ENCODE measurements at places on chromosomes 13 and 19.

- no peak for DNase-seq
Observed at GRCh38 chr13:49545661-49546060, 39.7 kb downstream of the RCBTB1 start.

- no peak for DNase-seq
Observed at GRCh38 chr13:50126263-50126992, 111.2 kb downstream of the KCNRG start.

GRCh38 chr13:50526661-50527071, 316.8 kb downstream of the DLEU7 start:
- no peak for DNase-seq

DNA sequence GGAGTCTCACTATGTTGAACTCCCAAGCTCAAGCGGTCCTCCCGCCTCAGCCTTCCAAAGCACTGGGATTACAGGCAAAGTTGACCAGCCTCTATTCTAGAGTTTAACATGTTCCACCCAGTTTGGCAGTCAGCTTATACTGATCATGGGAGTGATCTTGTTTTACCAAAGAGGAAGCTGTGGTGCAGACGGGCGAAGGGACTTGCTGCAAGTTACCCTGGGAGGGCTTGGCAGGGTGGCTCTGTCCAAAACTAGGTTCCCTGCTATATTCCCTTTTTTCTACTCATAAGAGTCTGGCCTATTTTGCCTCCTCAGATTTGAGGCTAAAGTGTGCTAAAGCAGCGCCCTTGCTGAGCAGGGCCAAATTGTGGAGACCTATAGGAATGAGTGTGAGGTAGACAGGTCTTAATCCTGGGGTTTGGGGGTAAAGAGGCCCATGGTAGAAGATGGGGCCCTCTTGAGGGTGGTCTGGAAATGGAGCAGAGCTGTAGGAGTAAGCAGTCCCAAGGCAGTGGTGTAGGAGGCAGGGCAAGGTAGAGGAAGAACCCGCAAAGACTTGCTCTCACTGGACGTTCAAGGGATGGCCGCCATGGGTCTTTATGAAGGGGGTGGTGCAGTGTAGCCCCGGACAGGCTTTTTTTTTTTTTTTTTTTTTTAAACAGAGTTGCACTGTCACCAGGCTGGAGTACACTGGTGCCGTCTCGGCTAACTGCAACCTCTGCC, 3.3 kb downstream of the RPS19 start:
- DNase-seq: no peak

DNA sequence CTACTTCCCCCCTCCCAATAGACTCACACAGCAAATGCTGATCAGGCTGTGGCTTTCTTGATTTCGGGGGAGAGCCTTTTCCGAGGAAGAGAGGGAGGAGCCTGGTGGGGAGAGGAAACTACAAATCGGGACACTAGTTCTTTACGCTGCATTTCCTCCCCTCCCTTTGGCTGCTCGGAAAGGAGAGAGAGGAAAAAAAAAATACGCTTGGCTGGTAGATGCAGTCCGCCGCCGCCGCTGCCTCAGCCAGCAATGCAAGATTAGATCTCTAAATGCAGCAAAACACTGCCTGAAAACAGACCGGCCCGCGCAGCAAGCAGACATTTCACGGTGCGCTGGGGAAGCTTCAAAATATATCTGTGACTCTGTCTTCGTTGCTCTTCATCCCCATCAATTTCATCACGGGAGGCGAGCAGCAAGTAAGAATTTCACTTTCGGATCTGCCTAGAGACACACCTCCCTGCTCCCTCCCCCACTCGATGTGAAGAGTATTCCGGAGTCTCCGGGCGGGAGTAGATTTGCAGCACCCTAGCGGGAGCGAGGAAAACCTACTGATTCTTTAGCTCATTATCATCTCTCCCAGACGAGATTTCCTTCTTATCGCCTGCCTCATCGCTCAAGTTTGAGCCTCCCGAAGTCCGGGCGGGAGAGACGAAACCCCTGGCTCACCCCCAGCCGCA, at the start of gene PCDH17:
Gene PCDH17, plus strand, starts transcription at position 149 of the 680 bp plus-strand sequence. CDS start 803 bp downstream, outside the sequence.
- no peak for DNase-seq

DNA sequence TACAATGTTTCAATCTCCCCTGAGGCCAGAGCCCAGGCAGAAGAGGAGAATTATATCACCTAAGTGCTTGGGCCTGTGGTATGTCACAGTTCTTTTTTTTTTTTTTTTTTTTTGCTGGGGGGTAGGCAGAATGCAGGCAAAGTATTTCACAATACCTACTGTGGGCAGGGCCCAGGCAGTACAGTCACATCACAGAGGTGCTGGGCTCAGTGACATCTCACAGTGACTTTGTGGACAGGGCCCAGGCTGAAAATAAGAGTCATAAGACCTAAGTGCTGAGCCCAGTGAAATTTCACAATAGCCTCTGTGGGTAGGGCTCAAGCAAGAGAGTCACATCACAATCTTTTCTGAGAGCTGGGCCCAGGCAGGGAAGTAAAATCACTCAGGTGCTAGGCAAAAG, 15.9 kb upstream of the ZNF208 start:
- DNase-seq: no peak

DNA sequence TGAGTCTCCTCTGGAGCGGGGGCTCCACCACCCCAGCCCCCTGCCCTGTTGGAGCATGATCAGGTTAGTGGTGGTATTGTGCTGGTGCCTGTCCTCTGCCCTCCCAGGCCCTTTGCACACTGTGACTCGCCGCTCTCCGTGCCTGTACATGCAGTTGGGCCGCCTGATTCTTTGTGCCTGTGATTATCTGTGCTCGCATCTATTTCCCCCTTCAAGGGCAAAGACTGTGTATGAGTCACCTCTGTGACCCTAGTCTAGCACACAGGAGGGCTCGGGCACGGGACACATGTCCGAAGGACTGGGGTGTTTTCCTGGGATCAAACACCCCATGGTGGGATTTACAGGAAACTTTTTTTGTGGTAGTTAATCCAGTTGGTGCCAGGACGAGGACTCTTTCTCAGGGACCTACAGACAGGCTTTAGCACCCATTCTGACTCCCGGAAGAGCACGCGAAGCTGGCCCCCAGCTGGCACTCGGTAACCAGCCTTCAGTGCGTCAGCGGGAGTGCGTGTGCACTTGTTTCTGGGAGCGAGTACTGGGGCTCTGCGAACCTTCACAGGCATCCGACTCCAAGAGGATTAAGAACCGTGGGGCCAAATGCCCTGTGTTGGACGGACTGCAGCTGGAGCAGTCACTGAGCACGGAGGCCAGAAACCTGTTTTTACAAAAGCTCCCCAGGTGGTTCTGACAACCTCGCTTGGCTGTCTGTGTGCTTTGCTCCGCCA, 6.7 kb downstream of the PPP1R37 start:
- DNase-seq: no peak

DNA sequence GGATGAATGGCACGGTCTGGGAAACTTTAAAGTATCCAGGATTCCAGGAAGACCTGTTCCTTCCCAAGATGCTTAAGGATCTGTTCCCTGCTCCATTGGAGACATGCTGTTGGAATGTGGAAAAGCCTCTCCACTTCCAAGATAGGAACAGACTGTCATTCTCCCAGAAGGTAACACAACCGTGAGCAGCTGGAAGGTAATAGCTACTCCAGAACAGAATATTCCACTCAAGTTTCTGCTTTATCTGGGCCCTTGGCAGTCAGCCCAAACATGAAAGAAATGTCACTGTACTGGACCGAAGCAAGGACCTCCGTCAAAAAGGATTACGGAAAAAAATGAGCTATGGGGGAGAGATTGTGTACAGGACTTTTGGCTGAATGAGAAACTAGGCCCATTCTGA, 420.9 kb upstream of the NBEA start:
- no peak for DNase-seq

GRCh38 chr13:113145496-113145895, 13.0 kb upstream of the PROZ start:
- DNase-seq: no peak

- DNase-seq: no peak
Observed at GRCh38 chr13:102212729-102213128, 189.1 kb downstream of the FGF14 start.

DNA sequence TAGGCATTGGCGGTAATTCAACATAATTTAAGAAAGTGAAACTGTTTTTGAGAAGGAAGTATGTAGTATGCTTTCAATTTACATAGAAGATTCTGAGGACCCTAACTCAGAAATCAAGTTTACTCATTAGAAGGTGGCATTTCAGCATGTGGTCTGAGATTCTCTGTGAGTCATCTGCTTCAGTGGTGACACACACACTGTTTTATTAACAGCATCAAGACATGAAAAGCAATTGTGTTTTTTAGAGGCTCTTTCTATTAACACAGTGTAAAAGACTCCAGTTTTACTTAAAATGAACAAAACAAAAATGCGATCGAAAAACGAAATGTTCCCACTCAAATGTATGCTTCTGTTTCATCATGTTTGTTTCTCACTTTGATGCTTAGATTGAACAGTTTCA, 802.1 kb upstream of the SLITRK6 start:
- DNase-seq: no peak

DNA sequence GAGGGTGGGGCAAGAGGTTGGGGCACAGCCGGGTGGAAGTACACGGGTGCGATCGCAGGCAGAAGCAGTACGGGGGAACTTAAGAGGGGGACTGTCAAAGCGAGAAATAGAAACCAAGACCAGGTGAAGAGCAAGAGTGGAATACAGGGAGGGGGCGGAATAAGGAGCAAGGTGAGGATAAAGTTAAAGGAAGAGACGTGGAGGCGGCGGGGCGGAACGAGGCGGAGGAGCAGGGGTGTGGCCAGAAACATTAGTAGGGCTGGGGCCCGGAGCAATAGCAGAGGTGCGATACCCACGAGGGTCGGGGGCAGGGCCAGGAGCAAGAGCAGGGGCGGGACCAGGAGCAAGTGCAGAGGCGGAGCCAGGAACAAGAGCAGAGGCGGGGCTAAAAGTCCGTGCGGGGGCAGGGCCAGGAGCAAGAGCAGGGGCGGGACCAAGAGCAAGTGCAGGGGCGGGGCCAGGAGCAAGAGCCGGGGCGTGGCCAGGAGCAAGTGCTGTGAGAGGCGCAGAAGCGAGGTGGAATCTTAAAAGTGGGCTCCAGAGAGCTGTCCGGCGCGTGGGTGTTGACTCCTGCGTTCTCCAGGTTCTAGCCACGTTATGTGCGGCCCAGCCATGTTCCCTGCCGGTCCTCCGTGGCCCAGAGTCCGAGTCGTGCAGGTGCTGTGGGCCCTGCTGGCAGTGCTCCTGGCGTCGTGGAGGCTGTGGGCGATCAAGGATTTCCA, 1.2 kb downstream of the CATSPERG start:
- peak; percentile 90 for DNase-seq

DNA sequence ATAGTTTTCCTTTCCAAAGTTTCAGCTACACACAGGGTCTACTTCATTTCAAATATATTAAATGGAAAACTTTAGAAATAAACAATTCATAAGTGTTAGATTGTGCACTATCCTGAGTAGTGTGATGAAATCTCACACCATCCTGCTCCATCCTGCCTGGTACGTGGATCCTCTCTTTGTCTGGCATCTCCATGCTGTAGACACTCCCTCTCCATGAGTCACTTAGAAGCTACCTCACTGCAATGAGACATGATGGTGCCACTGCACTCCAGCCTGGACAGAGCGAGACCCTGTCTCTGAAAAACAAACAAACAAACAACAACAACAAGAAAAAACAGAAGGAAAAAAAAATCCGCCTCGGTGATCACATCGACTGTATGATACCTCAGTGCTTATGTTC, 191.8 kb downstream of the PCCA start:
- no peak for DNase-seq

- no peak for DNase-seq
Observed at GRCh38 chr19:54792814-54793213, 10.6 kb upstream of the KIR2DL4 start.

DNA sequence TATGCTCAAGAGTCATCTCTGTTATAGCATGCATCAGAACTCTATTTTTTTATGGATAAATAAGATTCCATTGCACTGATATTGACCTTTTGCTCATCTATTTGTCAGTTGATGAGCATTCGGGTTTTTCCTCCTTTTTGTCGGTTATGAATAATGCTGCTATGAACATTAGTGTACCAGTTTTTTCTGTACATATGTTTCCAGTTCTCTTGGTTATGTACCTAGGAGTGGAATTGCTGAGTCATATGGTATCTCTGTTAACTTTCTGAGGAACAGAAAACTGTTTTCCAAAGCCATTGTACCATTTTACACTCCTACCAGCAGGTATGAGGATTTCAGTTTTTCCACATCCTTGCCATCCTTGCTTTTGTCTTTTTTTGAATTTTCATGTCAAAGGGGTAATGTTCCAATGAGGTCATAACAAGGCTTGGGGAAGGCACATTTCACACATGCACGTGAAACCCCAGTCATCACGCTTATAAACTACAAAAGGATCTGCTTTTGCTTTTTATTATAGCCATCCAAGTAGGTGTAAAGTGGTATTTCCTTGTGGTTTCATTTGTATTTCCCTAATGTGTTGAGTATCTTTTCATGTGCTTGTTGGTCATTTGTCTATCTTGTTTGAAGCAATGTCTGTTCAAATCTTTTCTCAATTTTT, 14.6 kb downstream of the KBTBD7 start:
- DNase-seq: no peak

DNA sequence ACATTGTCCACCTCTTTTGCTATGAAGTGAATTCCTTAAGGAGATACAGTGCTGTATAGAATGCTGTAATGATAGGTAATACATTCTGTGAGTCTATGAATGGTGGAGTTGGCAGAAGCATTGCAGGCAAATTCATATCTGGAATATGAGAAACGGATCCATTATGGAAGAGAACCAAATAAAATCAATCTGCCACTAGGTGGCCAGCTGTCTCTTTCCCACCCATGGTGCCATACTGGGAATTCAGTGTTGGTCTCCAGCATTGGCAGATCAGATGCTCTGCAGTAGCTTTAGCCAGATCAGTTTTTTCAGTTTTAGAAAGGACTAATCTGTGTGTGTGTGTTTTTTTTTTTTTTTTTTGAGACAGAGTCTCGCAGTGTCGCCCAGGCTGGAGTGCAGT, 27.6 kb downstream of the DNAJC3 start:
- DNase-seq: no peak

All from stimulated activated CD4-positive, alpha-beta T cell treated with anti-CD3 and anti-CD28 coated beads, TNF-alpha, amount 100 ng/mL, for 1 hour (primary cell).